Ovary (tissue), 10 donors: ENCODE measurements at places on chromosomes 13 and 19. TPM values are rescaled to one million over a fixed set of nuclear protein-coding genes. Genes with fewer than 3 reads are reported as not detected.

The CGB5 gene
- not detected for total RNA-seq

The FGF21 gene
- not detected for total RNA-seq

The DMPK gene
- 105 TPM for total RNA-seq

The PRSS57 gene
- total RNA-seq: not detected
